ENCODE measurements at places on chromosomes 11 and 22.

DNA sequence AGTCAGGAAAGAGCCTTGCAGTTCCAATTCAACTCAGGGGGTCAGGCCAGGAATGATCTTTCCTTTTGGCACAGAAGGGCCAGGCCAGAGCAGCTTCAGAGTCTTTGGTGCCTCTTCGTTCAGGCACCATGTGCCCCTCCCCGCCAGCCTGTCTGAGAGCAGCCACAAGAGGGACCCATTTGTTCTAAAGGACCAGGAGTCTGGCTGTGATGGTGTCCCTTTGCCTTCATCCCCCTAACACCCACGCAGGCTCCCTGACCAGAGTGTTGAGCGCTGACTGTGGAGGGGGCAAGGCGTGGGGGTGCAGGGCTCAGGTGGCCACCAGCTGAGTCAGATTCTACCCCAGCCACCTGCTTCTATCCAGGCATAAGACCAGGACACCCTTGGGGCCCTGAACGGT lies 156.4 kb downstream of the TTC17 start:
- no peak for DNase-seq

DNA sequence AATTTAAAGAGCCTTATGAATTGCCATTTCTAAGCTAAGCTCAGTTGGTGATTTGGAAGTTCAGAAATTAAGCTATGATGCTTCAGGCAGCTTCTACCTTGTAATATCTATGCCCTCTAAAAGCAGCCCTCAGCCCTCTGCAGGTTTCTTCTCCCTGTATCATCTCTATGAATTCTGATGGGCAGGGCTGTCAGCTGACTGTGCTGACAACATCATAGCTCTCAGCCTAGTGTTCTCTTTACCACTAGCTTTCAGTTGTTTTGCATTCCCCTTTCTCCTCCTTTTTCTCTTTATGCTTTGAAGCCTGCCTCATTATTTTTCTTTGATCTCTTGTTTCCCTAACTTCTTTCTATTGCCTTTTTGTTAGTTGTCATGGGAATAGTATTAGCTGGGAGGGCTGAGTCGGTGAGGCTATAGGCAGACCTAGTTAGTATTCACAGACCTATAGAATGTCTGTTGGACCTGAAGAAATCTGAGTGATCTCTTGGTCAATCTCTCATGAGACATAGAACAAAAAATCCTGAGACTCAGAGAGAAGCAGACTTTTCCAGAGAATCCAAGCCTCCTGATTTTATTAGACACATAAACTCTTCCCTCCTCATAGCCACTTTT lies 535.4 kb downstream of the RAB38 start:
- no peak for DNase-seq

DNA sequence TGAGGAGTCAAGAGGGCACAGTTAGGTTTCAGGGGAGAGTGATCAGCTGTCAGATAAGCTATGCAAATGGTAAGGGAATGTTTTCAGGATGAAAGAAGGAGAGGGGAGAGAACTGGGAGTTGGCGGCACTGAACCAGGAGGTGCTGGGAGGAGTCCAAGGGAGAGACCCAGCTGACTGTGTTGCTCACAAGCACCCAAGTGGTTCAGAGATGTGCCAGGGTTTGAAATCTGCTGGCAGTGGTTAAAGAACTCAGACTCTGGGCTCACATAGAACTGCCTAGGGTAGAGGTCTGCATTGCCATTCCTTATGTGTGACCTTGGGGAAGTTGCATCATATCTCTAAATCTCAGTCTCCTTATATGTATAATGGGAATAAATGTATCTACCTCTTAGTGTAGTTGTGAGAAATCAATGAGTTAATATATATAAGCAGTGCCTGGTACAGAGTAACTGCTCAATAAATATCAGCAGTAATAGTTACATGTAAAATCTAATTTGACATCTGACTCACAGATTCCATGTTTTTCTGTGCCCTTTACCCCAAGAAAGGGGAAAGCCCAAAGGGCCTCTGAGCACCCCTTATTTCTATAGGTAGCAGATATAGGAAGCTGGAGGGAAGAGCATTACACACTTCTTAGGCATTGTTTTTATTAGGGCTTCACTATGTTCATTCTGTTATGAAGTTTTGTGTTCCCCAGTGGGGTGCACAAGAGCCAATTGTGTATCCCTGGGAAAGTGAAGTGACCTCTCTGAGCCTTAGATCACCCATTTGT lies 66.9 kb upstream of the SESN3 start:
- no peak for DNase-seq

GRCh38 chr11:35011389-35011788 lies 95.0 kb downstream of the PDHX start:
- DNase-seq = peak; percentile 83

DNA sequence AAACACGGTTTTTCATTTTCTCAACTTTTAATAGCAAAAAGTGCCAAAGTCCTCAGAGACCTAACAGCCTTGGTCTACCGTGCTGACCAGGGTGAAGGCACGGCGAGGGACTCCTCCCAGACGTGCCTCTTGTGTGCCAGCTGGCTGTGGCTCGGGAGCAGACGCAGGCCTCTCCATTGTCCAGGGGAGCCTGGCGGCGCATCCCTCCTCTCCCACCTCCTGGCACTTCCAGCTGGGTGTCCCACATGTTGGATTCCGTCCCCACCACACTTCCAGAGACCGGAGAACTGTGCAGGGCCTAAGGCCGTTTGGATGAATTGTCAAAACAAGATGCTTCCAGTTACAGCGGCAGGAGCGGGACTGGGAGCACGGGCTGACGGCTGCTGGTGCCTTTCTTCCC lies 11.6 kb downstream of the CDPF1 start:
- DNase-seq = no peak

GRCh38 chr11:46237248-46238077 lies 40.0 kb upstream of the CREB3L1 start:
- peak; percentile 92 for DNase-seq

GRCh38 chr11:61783717-61784505 lies 8.5 kb downstream of the TMEM258 start:
- DNase-seq = peak; percentile 71

DNA sequence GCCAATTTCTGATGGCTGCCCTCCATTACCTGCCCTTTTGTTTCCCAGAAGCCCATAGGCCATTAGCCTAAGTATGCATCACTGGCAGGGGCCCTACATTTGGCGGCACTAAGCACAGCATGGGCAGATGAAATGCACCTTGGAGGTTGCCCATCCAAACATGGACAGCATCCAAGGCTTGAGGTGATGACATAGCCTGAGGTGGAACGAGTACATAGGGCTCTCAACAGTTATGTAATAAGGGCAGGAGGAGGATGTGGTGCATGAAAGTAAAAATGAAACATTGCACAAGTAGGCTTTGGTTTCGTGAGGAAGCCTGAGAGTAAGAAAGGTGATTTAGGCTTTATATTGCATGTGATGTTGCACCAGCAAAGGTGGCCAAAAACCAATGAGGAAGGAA lies 148.1 kb downstream of the FAM76B start:
- DNase-seq = no peak

- DNase-seq = no peak
Observed at GRCh38 chr11:72798361-72798760, 4.5 kb upstream of the STARD10 start.

- no peak for DNase-seq
Observed at GRCh38 chr11:35158701-35159510, 19.9 kb downstream of the CD44 start.

DNA sequence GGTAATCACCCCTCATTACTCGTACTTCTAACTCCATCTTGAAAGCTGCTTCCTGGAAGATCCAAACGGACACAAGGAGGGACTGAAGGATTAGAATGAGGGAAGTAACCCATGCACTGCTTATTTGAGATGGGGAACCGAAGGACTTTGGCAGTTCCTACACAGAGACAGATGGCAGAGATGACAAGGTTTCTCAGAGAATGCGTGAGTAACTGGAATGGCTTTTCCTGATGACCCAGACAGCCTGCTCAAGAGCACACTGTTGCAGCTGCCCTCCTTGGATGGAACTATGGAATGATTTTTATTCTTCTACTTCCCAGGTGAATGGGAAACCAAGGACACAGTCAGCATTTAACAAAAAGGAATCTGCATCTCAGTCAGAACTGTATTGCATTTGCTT lies 7.3 kb downstream of the KCNJ11 start:
- DNase-seq = peak; percentile 62

DNA sequence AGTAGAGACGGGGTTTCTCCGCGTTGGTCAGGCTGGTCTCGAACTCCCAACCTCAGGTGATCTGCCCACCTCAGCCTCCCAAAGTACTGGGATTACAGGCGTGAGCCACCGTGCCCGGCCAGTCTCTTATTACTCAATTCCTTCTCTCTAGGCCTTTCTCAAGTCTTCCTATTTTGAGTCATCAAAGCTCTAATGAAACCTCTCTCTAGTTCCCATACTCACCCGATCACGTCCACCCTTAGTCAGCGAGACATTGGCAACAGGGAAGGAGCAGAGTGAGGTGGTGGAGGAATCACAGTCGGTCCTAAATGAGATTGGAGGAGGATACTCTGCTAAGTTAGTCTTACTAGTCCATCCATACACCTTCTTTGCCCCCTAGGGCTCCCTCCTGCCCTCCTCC lies 5.0 kb downstream of the BSCL2 start:
- DNase-seq = no peak

DNA sequence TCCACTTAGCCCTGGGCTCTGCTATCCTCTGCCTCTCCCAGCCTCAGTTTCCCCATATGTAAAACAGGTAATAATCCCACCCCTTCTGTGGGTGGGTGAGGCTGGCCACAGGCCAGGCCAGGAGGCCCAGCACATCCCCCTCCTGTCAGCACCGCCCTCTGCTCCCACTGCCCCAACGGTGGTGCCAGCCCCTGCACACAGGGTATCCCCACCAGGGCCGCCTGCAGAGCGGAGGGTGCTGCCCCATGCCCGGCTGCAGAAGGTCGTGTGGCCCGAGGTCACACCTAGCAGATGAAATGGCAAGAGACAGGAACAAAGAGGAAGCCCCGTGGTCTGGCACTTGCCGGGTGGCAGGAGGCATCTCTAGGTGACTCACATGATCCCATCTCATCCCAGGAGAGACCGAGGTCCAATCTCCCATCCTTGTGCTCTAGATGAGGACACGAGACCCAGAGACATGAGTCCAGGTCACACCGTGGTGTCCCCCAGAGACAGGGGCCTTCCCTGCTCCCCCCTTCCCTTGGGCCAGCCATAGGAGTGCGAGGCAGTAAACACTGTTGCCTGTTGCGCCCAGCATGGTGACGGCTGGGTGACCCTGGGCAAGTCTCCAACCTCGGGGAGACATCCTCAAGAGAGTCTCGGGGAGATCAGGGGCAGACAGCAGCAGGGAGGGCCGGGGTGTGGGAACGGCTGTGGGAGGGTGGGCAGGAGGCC lies 27.2 kb upstream of the PPARA start:
- DNase-seq = no peak

DNA sequence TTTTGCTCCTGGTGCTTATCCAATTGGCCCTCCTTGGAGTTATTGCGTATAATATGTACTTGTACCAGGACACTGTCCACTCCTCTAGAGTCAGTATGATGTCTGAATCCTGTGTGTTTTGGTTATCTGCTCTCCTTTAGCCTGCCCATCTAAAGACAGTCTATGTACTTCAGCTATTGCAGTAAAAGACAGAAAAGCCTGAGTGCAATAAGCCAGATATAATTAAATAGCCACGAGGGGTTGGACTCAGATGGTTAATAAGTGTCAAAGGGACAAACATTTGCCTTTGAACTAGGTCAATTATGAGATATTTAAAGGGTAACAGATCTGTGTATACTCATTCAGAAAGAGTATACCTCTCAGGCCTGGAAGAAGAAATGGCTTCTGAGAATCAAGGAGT lies 406.7 kb downstream of the LUZP2 start:
- DNase-seq = no peak

DNA sequence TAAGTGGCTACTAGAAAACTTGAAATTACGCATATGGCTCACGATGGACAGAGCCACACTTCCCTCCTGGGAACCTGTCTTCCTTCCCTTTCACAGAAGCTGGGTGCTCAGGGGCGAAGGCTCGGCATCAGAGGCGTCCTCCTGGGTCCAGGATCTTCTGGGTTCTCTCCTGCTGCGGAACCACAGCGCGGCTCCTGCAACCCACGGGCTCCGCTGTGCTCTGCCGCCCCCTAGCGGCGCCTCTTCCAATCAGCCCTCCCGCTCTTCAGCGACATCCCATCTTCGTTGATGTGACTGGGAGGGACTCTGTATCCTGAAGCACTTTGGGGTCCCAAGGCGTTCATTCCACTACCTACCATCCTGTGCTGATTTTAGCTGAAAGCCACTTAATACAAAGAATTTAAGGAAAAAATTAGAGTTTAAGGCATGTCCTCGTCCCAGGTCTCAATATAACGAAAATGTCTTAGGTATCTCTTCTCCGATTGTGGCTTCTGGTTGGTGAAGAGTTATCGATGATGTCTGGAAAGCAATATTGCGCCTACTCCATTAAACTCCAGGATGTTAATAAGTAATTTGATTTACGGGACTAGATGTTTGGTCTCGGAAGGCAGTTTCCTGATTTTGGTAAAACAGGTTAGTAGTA lies 14.8 kb upstream of the RPS3 start:
- peak; percentile 47 for DNase-seq

DNA sequence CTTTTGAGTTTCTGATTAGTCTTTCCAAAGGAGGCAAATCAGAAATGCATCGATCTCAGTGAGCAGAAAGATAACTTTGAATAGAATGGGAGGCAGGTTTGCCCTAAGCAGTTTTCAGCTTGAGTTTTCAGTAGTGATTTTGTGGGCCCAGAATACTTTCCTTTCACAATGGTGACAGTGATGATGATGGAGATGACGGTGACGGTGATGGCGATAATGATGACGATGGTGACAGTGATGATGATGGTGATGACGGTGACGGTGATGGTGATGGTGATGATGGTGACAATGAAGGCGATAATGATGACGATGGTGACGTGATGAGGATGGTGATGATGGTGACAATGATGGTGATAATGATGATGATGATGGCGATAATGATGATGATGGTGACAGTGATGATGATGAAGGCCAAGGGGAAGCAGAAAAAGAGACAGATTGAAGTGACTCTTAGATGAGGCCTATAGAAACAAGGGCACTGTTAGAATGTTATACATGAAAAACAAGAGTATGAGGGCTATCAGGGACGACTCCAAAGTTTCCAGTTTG lies 153.4 kb upstream of the B3GAT1 start:
- DNase-seq = no peak

DNA sequence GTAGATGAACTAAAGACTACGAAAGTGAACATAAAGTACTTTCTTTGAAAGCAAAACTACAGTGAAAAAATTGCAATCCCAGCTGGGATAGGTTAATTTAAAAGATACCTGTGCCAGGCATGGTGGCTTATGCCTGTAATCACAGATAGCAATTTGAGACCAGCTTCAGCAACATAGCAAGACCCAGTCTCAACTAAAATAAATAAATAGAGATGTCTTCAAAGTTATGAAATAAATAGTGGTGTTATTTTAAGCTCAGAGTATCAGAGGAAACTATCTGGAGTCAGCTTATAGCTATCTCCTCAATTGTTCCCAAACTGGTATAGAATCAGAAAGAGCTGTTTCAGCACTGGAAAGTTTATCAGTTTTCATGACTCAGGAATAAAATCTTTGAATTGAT lies 17.3 kb upstream of the MMP13 start:
- DNase-seq = no peak

Data from IMR-90 (cell line).